CD4-positive, alpha-beta T cell treated with Interleukin-12 subunit alpha and Interleukin-12 subunit beta, for 1 hour (primary cell): ENCODE measurements at places on chromosomes 6 and 20.

DNA sequence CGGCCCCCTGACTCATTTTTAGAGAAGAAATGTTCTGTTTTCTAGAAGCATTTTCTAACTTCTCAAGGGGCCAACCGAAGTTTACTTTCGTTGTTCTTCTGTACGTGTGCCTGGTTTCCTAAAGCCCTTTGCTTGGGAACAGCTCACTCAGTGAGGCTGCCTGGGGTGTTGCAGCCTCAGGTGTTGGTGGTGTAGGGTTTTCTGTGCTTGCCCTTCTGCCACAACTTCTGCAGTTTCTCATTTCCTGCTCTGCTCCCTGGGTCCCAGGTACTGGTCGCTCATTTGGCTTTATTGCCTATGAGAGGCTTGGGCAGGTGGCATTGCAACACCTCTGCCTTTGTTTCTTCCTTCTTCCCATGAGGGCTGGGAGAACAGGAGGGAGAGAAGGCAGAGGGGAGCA, 278.3 kb downstream of the SOX4 start:
- no peak for DNase-seq

GRCh38 chr6:33976437-33977360, 169.2 kb downstream of the GRM4 start:
- no peak for DNase-seq

DNA sequence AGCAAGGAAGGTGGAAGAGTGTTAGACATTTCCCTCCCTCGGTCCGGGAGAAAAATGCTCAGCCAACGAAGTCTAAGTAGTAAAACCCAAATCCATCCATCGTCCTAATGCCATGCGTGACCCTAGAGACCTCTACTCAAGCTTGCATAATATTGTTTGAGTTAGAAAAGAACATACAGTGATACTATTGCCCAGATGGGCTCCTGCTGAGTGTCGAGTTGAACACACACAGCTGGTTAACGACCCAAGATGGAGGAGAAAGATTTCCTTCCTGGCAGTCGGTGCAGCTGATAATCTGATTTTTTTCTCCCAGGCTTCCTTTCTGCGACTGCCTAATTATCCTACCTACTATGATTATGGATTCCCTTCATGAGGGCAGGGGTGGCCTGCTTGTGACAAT, 164.4 kb upstream of the KCNG1 start:
- no peak for DNase-seq

GRCh38 chr20:23308024-23308423, 42.6 kb upstream of the NXT1 start:
- no peak for DNase-seq

DNA sequence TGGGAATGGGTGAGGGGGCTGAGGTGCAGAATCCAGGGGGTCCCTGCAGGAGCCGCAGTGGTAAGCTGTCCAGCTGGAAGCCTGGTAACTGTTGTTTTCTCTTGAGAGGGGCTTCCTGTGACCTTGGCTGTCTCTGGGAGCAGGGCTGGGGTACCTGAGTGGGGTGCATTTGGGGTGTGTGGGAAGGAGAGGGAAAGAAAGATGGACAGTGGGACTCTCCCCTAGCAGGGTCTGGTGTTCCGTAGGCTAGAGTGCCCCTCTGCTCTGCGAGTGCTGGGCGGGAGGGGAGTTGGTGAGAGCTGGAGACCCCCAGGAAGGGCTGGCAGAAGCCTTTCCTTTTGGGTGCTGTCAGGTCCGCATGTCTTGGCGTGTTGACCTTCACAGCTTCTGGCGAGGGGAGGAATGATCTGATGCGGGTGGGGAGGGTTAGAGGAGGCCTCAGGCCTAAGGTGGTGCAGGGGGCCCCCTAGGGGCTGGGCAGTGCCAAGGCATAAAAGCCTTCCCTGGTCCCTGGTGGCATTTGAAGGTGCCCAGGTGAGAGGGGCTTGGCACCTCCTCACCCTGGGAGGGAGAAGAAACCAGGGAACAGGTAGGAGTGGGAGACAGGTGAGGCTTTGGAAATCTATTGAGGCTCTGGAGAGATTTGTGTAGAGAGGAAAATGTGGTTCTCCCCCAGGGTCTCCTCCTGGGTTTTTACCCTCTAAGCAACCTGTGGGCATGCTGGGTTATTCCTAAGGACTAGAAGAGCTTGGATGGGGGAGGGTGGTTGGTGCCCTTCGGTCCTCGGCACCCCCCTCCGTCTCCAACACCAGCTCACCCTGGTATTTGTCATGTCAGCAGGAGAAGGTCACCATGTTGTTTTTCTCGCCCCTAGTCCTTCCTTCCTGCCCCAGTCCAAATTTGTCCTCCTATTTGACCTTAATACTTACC, 3.3 kb downstream of the VEGFA start:
- DNase-seq: peak; percentile 47

DNA sequence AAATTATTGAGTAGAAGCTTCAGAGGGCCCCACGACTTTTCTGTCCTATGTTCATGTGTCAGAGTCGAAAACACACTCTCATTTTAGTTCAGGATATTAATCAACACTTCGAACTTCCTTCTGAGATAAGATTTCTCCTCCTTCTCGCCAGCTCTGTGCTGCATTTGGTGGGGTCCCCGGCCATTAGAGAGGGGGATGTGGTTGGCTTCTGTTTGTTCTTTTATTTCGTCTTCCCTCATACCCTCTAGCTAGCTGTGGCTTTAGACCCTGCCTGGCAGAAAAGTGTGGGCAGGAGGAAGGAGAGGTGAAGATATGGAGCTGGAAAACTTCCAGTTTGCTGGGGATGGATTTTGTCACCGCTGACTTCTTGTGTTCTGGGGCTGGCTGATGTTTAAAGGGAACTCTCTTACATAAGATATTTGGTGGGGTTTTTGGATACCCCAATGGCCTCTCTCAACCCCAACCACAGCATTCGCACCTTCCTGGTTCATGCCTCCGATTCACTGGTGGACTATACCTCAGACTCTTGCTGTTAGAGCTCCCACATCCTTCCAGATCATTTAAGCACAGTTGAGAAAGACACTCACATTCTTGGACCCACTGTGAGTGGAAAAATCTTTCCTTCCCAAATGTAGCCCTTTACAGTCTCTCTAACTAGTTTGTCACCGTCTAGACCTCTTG, 30.7 kb upstream of the TMX4 start:
- no peak for DNase-seq

- no peak for DNase-seq
Measured at GRCh38 chr6:53862662-53863462, 68.1 kb downstream of the LRRC1 start.

GRCh38 chr6:64969139-64969538, 737.9 kb downstream of the EYS start:
- no peak for DNase-seq

- DNase-seq: no peak
Measured at GRCh38 chr6:167575158-167575696, 250.3 kb downstream of the TTLL2 start.
